ENCODE measurements at places on chromosomes 1 and 21. TPM values are rescaled to one million over a fixed set of nuclear protein-coding genes. Genes with fewer than 3 reads are reported as not detected.

Gene PGLYRP4
- total RNA-seq: not detected

Gene MSH4
- not detected for total RNA-seq

Gene SELP
- not detected for total RNA-seq

Gene EPHX1
- 55.3 TPM for total RNA-seq

Gene FAM43B
- total RNA-seq: 3.5 TPM

Gene ACTL8
- total RNA-seq: 0.39 TPM

Gene LMX1A
- total RNA-seq: not detected

Gene VANGL2
- 0.34 TPM for total RNA-seq

Gene GPR157
- total RNA-seq: 2.9 TPM

Gene ELF3
- 2.3 TPM for total RNA-seq

Gene TFF1
- total RNA-seq: not detected

Gene MFAP2
- not detected for total RNA-seq

Gene COG2
- total RNA-seq: 14.5 TPM

Gene SLC5A9
- total RNA-seq: not detected

Gene GFI1
- 2.0 TPM for total RNA-seq

Gene ATAD3C
- total RNA-seq: not detected

Gene AKR1A1
- 71.2 TPM for total RNA-seq

Gene OSBPL9
- total RNA-seq: 109 TPM

Gene PTGS2
- 29.4 TPM for total RNA-seq
